Activated T-helper 17 cell treated with anti-CD3 and anti-CD28 coated beads, Interleukin-2, amount 50 U/mL, for 72 hours (primary cell): ENCODE measurements at places on chromosomes 6 and 20.

DNA sequence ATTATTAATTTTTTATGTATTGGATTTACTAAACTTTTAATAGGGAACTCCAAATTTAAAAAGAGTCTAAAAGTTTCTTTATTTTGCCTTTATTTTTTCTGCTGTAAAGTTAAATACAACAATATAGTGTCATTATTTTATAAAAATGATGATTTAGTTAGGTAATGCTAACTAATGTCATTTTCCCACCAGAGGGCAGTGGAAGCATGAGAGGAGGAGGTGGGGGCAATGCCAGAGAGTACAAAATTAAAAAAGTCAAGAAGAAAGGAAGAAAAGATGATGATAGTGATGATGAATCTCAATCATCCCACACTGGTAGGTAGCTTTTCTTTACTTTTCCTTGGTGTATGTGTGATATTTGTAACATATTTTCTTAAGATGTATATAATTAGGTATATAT is 20.2 kb upstream of the FHL5 start:
- ATAC-seq: no peak

DNA sequence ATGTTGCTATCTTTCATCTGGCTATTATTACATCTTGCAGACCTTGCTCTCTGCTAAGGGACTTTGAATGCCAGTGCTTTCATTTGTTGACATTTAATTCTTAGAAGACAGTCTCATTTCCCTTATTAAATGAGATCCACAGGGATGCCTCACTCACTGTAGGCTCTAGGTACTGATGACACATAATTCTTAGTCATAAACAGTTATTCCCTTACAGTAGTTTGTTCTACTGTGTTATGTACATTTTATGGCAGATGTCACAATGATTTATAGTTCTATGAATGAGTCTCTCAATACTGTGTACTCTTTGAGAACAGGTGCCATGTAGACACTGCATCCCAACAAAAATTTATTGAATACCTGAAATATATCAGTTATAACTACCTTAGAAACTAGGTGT is 70.3 kb downstream of the FAM83B start:
- ATAC-seq: no peak

DNA sequence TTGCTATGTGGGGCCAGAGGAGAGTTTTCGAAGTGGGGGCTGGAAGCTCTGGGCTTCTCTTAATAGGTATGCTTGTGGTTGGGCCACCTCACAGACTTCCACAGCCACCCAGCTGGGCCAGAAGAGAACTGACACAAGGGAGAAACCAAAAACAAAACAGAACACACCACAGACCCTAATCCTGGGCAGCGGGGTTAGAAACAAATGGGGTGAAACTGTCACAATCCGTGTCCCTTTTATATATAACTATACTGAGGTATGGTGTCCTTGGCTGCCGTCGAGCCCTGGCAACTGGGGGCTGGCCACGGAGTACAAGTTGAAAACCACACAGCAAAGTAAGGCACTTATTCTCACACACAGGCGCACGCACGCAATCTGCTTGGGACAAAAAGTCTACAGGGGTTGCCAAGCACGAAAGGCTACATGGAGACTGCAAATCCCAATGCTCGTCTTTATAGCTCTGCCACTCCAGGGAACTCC is 78.3 kb downstream of the TRAM2 start:
- ATAC-seq: no peak

DNA sequence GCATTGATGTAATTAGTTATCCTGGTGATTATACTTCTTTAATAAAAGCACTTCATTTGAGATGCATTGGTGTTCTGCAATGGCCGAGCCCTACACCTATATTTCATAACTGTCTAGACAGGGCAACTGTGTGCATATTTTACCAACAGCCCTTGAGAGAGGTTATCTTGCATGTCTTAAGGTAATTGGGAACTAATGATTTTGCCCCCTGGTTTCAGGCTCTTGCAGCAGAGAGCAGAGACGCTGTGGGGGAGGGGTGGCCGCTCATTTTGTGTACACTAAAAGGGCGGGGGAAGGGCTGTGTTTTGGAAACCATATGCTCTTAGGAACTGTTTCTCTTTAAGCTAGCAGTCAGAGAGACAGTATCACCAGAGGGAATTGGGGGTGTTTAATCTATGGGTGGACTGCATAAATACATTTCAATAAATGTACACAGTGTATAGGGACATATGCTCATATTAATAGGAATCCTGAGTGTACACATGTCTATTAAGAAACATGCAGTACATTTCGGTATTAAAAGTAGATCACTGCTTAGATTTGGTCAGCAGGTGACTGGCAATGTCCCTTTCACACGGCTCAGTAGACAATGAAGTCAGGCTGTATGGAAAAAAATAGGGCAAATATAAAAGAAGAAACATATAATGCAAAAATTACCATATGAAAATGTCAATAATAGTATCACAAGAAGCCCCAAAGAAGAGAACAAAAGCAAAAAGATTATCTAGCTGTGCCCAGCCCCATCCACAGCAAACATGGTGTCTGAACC is 402.9 kb upstream of the CITED2 start:
- no peak for ATAC-seq
